ENCODE measurements at places on chromosomes 12 and 14.

DNA sequence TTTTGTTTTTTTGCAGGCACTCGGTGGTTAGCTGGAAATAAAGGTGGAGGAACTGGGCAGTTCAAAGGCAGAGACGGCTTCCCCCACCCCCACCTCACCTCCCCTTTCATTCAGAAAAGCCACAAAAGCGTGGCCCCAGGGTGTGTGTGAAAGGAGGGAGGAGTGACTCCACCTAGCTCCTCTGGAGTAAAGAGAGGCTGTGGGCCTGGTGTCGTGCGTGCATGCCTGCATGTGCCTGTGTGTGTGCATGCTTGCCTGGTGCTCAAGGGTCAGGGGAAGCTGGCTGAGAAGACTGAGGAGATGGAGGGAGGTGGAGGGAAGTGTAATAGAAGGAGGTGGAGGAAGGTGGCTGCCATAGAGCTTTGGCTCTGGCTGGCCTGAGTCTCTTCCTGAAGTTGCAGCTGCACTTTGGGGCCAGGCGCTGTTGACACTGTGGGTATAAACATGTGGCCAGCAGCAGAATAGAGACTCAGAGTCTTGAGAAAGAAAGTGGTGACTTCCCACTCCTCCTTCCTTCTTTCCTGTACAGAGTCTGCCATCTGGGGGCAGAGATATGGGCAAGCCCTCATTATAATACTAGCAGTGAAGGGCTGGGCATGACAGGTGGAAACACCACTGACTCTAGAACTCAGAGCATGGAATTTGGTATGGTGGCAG is 36.9 kb upstream of the SINHCAF start:
- DNase-seq, result no peak

DNA sequence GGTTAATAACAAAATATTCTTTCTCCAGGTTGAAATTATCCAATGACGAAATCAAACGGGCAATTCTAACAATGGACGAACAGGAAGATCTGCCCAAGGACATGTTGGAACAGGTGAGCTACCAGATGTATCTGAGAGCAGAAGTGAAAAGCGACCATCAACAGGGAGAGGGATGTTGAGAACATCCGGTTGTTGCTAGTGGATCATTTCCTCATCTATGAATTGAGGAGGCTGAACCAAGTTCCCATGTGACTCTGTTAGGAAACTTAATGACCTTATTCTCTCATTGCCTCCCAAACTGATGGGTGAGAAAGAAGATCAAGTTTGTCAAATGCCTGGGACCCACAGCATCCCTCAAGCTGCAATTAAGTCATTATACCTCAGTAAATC is 117.7 kb downstream of the GPR135 start:
- DNase-seq, result no peak

DNA sequence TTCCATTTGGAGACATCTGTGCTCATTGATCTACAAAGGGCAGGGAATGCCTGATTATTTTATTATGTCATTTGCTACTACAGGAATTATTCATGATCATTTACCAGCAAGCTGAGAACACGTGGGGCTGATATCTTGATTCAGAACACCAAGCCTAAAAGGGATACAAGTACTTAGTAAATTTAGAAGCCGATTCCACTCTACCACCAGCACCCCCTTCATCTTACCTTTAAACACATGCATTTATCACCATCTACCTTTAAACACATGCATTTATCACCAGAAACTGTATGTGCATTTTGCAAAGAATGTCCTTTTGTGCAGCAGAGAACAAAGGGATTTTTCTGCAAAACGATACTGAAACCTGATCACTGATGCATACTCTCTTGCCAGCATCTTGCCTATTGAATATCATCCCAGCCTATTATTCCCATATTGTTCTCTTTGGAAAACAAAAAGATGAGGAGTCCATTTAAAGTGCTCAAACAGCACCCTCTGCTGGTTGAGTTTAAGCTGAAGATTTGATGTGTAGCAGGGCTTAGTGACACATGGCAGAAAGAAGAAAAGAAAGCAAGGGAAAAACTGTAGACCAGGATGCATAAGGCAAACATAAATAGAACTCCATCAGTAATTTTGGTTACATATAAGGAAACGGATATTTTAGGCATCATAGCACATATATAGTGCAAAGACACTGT is 132.6 kb upstream of the PLEKHG7 start:
- peak; percentile 19 for DNase-seq

- no peak for DNase-seq
Measured at GRCh38 chr14:24909523-24910302, 140.2 kb downstream of the STXBP6 start.

DNA sequence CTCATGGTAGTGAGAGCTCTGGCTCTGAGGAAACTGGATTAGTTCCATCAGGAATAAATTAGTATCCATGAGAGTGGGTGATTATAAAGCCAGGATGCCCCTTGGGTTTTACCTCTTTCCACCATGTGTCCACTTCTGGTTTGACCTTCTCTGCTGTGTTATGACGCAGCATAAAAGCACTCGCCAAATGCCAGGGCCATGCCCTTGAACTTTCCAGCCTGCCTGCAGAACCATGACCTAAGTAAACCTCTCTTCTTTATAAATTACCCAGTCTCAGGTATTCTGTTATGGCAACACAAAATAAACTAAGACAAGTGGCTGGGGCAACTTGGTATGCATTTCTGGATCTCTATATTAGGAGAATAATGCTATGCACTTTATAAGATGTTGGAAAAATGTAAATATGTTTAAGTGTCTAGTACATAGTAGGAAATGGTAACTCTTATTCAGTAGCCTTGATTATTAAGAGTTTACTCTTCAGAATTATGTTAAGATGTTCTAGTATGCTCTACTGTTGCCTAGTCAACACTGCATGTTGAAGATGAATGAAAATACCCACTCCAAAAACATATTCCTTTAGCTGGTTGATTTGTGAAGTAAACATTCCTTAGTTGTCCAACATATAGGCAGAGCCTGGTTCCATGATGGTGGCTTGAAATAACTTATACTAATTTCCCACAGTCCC is 455.6 kb upstream of the TMPO start:
- no peak for DNase-seq

DNA sequence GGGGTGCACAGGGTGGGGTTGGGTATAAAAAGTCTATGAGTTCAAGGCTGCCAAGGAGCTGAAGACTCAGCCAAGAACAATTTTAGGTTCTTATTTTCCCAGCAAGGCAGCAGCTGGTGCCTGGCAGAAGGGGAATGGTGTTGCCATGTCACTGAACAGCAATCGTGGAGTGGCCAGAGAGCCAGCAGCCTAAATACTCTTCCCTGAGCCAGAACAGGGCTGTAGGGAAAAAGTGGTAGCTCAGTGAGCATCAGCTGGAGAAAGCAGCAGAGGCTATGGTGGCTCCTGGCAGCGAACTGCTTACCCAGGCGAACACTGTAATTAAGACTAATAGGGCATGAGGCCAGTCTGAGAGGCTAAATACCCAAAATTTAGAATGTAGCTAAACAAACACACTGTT is 334.9 kb downstream of the RMST start:
- DNase-seq, result no peak

DNA sequence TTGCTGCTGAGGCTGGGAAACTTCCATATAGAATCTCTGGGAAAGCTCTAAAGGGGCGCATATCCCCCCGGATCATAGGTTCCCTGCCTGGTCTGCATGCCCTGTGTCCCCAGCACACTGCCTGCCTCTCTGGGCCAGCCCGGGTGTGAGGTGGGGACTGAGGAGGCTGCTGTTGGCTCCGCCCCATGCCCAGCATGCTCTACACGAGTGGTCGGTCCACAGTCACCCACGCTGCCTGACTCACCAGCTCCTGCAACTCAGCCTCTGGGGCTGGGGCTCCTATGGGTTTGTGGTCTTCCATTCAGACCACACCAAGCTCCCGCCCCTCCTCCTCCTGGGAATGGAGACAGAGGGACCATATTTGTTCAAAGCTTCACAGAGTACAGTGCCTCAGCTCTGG is 88.5 kb upstream of the ANO2 start:
- no peak for DNase-seq

- DNase-seq, result peak; percentile 38
Measured at GRCh38 chr14:74257078-74257940, 18.1 kb downstream of the VSX2 start.

GRCh38 chr12:107351713-107352112 is 258.4 kb upstream of the CRY1 start:
- DNase-seq, result no peak

GRCh38 chr12:12195516-12195915 is 71.3 kb downstream of the LRP6 start:
- no peak for DNase-seq

DNA sequence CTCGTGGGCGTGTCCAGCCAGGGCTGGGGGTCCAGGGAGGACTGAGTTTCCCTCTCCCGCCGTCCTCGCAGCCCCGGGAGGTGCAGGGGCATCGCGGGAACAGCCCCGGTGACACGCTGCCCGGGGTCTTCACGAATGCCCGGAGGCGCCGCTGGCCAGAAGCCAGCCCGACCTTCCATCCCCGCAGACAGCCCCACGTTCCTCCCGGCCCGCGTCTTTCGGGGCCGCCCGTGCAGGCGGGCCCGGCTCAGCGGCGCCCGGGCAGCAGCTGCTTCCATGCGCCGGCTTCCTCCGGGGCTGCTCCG is 827 bp upstream of the TEDC1 start:
- no peak for DNase-seq

DNA sequence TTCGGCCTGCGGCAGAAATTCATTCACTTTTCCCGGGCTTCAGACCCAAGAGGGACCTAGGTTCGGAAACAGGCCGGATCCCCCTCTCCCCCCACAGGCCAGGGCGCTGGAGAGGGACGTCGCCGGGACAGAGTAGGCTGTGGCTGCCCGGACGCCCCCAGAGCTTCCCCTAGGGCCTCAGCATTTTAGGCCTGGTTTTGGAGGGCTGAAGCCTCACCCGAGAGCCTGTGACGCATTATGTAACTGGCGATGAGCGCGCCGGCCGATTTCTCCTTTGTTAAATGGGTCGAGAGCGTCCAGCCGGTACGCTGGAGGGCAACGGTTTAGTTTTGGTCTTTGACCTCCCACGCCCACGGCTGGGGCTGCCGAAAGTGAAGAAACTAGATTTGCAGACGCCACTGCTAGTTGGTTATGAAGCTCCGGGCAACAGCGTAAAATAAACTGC is 657 bp downstream of the PEBP1 start:
- peak; percentile 26 for DNase-seq

- DNase-seq, result no peak
Measured at GRCh38 chr12:88153959-88154358, 11.9 kb downstream of the TMTC3 start.
